ENCODE measurements at places on chromosomes 3 and 15.
A peak's percentile ranks its signal among the peaks of the same experiment; 100 is the strongest.

DNA sequence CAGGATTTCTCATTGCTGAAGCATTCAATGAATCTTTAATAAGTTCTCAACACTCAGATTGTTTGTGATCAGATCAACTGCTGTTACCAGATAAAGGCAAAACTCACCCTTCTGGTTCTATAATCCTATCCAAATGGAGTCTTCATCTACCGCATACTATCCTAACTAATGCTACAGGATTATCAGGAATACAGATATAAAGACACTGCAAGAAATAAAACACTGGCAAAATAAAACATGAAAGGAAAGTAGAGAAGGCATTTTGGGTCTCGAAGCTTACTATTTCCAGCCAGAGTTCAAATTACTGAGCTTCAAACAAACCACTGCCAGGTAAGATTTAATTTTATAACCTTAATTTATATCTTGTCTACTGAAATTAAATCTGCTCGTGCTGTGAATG, 524 bp downstream of the CHRM5 start:
- DNase-seq, result no peak

DNA sequence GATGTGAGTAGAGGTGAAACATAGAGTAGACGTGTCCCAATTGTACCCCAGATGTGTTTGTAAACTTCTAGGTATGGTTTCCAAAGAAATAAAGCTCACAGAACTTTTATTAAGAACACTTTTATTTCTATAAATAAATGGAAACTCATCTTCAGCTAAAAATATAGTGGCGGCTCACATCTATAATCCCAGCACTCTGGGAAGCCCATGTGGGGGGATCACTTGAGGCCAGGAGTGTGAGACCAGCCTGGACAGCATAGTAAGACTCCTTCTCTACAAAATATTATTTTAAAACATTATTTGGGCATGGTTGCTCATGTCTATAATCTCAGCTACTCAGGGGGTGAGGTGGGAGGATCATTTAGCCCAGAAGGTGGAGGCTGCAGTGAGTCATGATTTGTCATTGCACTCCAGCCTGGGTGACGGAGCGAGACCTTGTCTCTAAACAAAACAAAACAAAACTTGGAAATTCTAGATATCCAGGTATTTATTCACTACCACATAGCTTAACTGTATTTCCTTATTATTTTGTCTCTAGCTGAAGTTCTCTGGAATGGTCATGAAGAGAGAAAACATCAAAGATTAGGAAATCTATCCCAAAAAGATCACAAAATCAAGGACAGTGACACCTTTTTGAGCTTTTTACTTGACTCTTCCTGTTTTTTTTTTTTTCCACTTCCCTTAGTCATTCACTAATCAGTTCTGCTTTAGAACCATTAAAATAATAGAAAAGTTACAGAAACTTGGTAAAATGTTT, 258.1 kb downstream of the TIGIT start:
- no peak for DNase-seq

GRCh38 chr3:135138776-135139175, 343.7 kb downstream of the EPHB1 start:
- no peak for DNase-seq

DNA sequence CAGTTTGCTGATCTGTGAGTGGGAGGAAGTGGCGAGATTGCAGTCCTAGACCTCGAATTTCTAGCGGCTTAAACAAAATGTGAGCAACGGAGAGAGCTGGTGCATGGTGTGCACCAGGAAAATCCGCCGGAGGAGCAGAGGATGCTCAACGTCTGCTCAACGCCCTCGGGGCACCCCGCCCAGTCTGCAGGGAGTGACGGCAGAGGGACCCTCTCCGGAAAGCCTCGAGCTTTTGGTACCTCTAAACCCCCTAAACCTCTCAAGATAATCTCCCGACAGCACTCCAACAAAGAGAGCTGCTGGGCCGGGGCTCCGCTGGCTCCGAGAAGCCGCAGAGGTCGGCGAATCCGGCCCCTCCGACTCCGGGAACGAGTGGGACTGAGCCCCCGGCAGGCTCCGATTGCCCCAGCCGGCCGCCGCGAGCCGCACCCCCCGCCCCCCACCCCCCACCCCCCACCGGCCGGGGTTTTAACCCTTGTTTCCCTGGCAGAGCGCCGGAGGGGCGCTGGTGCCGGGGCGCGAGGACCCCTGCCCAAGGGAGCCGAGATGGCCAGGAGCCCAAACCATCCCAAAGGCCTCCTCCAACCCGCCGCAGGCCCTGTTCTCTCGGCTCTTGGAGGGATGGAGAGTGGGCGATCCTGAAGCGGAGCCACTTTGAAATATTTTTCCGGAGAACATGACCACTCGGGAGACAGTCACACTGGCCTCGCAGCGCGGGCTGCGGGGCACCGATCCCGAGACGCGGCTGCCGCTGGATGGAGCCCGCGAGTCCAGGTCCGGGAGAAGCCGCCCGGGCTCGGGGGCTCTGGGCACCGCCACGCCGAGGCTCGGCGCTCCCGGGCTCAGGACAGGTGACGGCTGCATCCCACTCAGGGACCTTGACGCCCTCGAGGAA, 1.5 kb downstream of the MEGF11 start:
- DNase-seq, result peak; percentile 23

DNA sequence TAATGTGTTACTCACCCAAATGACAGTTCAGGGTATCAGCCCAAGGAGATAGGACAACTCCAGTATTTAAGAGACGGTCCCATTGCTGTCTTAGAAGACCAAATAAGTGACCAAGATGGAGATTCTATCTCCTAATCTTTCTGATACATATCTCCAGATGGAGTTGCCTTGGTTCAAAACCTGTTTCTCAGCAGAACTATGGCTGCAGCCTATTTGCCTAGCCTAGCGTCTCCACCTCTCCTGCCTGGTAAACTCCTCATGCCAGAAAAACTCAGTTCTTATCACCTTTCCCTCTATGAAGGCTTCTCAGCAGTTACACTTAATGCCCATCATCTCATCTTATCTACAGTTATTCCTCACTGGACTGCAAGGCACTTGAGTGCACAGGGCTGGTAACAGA, 1.2 kb upstream of the CSPG5 start:
- no peak for DNase-seq

DNA sequence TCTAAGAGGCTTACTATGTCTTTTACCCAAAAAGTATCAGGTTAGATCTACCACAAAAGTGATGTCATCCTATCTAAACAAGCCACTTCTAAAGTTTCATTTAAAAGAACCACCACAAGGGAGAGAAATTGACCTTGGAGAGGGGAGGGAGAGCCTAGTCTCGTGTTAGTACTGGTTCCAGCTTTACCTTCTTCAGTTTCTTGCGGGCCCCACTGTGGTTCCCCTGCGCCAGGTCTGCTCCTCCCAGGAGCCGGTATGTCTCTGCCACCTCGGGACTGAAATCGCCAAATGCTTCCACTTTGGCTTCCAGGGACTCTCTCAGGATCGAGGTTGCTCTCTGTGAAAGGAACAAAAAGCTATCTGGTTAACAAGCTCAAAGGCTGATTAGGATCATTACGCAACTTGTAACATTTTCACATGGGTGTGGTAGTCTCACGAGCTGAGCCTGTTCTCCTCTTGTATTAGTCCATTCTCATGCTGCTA, 51.1 kb downstream of the SYNM start:
- DNase-seq, result no peak

GRCh38 chr3:156535798-156536197, 19.1 kb downstream of the SSR3 start:
- DNase-seq, result no peak

GRCh38 chr15:30962079-30962478, 29.3 kb downstream of the MTMR10 start:
- no peak for DNase-seq

GRCh38 chr3:190989218-190989617, 126.7 kb upstream of the GMNC start:
- no peak for DNase-seq

DNA sequence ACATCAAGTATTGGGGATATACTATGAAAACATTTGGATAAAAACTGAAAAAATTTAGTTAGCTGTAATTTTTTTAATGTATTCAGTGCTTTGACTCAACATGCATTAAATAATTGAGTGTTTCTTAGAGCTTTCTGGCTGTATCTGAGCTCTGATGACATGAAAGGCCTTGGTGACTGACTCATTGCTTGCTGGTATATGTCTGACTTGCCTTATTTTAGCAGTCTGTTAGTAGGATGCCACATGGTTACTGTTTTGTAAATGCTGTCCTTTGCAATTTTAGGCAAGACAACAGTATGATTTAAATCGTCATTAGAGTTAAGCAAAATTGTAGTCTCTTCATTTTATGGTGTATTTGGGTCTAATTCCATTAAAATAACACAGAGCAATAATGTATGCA, 199.2 kb downstream of the GHSR start:
- DNase-seq, result no peak

DNA sequence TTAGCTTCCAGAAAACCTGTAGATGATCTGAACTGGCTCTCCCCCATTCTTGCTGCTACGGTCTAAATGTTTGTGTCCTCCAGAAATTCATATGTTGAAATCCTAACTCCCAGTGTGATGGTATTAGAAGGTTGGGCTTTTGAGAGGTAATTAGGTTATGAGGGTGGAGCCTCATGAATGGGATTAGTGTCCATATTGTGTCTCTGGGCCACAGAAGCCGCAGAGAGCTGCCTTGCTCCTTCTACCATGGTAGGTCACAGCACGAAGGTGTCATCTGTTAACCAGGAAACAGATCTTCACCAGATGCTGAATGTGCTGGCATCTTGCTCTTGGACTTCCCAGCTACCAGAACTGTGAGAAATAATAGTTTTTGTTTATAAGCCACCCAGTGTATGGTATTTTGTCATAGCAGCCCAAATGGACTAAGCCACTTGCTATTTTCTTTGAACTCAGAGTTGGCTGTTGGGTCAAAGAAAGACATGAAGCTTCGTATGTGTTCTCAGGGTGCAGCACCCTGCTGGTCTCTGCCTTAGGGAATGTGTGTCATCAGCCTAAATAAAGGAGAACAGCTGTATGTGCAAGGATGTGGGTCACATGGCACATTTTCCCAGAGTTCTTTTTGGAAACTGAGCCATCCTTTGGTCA, 317.5 kb upstream of the SLCO3A1 start:
- DNase-seq, result no peak

DNA sequence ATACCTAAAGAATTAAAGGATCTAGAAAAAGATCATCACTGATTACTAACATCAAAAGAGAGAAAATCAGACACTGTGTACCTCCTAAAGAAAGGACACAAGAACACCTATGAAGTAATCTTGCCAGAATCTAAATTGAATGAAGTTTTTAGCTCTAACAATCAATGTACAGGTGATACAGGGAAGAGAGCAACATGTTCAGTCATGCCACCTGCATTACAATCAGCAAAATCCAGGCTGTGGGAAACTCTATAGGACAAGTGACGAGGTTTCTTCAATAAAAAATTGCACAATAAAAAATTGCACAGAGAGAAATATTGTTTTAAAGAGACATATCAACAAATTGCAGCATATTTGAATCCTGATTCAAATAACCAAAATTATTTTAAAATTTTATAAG, 93.3 kb downstream of the SEMA5B start:
- no peak for DNase-seq

GRCh38 chr3:18512007-18512406, 86.9 kb upstream of the SATB1 start:
- no peak for DNase-seq

DNA sequence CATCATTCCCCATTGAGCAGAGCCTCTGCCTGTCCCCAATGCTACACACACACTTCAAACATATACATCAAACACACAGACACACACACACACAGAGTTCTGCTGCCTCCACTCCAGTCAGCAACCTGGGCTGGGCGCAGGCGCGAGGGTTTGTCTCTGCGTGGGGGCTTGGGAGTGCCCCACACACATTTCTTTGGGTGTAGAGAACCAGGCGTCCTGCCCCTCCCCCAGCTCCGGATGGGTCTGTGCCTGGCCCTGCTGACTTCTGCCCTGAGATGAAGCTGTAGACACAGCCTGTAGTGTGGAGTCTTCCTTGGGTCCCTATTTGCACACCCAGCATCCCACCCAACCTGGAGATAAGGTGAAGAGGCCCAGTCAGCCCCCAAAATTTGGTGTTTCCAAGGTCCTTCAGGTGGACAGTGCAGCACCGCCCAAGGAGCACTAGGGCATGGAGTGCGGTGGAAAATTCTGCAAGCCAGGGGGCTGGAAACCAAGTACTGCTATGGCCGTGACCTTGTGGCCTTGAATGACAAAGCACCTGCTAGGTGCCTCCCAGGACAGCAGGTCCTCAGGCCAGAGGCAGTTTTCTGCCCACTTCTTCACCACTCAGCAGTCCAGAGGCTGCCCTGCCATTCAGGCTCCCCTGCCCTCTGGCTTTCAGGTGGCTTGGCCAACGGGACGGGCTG, 26.8 kb downstream of the FBXW12 start:
- no peak for DNase-seq

DNA sequence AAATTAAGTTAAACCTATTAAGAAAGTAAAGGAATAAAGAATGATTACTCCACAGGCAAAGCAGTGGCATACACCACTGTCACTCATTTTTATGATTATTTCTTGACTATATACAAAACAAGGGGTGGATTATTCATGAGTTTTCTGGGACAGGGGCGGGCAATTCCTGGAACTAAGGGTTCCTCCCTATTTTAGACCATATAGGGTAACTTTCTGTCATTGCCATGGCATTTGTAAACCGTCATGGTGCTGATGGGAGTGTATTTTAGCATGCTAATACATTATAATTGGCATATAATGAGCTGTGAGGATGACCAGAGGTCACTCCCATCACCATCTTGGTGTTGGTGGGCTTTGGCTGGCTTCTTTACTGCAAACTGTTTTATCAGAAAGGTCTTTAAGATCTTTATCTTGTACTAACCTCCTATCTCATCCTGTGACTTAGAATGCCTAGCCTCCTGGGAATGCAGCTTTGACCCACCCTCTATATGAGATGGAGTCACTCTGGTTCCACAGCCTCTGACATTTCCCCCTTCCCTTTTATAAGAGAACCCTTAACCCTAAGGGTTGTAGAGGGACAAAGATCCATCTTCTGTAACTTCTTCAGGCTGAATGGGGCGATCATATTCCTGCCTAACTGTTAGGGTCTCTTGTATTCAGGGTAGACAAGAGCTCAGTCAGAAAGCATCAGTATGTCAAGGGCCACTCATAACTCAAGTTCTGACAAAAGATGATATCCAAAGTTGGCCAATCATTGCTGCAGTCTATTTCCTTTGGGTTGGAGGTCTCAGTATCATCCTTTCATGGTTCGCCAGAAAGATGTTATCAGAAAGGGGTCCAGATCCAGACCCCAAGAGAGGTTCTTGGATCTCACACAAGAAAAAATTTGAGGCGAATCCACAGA, 79.5 kb upstream of the LIPC start:
- no peak for DNase-seq

DNA sequence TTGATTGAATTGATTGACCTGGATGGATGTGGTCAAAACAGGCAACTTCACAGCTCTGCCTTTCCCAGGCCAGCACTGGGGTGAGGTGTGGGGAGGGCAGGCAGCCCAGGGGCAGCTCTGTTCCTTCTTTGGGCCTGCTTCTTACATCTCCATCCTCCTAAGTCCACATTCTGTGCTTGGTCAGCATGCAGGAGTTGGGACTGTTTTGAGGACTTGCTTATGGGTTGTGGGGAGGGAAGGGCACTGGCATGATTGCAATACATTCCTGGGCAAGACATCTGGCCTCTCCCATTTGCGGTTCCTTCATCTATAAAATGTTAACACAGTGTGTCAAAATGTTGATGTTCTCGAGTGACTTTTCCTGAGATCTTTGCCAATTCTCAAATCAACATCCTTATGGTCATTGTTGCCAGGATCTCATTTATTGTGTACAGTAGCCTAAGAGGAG, 84.1 kb downstream of the ST6GAL1 start:
- no peak for DNase-seq

- no peak for DNase-seq
These were observed 420.8 kb downstream of the NAALADL2 start for GRCh38 chr3:175279911-175280310.

GRCh38 chr3:184584464-184584891, 22.9 kb downstream of the EPHB3 start:
- no peak for DNase-seq

GRCh38 chr3:100802126-100802525, 92.8 kb downstream of the TFG start:
- no peak for DNase-seq

Measured in globus pallidus (tissue), 1 donor.